ENCODE measurements at places on chromosomes 3 and 15. TPM values are rescaled to one million over a fixed set of nuclear protein-coding genes. Genes with fewer than 3 reads are reported as not detected.

DNA sequence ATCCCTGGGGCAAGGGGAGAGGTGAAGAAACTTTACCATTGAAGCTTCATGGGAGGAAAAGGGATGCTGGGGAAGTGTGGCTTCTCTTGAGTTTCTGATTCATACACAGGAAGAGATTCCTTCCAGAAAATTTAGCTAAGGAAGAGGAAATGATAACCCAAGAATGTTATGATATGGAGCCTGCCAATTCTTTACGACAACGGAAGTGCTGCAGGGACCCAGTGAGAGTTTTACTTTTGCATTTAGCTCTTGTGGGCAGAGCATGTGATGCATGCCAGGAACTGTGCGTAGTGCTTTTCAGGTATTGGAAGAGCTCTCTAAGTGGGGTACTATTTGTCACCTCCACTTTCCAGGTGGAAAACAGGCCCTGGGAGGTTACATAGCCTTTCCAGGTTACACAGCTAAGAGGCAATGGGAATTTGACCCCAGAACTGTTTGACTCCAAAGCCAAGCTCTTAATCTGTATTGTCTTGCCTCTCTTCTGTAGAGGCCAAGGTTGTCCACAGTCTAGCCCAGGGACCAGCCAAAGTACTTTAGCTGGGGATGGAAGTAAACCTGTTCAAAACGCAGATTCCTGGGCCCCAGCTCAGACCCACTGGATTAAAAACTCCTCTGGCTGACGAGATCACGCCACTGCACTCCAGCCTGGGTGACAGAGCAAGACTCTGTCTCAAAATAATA is 23.0 kb downstream of the CMTM7 start:
- peak; percentile 70 for DNase-seq

- DNase-seq, result no peak
Observed at GRCh38 chr3:2485027-2485375, 386.3 kb downstream of the CNTN4 start.

GRCh38 chr15:91283155-91283554 is 183.1 kb downstream of the SV2B start:
- DNase-seq, result no peak

GRCh38 chr3:190444576-190445145 is 5.0 kb downstream of the TMEM207 start:
- no peak for DNase-seq

GRCh38 chr15:73082812-73083211 is 30.5 kb downstream of the NEO1 start:
- DNase-seq, result no peak

DNA sequence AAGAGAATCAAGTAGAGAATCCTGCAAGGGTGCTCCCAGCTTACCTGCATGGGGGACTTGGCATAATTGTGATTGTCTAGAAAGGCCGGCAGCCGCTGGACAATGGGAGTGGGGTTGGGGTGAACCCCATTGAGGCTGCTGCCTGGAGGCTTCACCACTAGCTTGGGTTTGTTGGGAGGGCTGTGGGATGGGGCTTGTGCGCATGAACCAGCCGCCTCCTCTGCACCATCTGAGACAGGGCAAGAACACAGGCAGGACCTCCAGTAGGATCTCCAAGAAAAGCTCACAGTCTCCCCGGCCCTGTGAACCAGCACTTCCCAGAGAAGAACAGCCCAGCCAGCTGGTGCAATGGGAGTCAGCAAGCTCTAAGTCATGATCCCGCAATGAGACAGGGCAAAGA is 39.8 kb downstream of the SEMA3G start:
- DNase-seq, result no peak

GRCh38 chr3:112884678-112885290 is 38.1 kb upstream of the CD200R1L start:
- no peak for DNase-seq

- DNase-seq, result no peak
Observed at GRCh38 chr15:65535192-65535591, 4.9 kb downstream of the HACD3 start.

GRCh38 chr3:12954891-12955650 is 113.7 kb upstream of the RPL32 start:
- no peak for DNase-seq

GRCh38 chr3:135440746-135441145 is 524.8 kb upstream of the PPP2R3A start:
- DNase-seq, result no peak

GRCh38 chr3:14471690-14472089 is 68.5 kb downstream of the GRIP2 start:
- no peak for DNase-seq

DNA sequence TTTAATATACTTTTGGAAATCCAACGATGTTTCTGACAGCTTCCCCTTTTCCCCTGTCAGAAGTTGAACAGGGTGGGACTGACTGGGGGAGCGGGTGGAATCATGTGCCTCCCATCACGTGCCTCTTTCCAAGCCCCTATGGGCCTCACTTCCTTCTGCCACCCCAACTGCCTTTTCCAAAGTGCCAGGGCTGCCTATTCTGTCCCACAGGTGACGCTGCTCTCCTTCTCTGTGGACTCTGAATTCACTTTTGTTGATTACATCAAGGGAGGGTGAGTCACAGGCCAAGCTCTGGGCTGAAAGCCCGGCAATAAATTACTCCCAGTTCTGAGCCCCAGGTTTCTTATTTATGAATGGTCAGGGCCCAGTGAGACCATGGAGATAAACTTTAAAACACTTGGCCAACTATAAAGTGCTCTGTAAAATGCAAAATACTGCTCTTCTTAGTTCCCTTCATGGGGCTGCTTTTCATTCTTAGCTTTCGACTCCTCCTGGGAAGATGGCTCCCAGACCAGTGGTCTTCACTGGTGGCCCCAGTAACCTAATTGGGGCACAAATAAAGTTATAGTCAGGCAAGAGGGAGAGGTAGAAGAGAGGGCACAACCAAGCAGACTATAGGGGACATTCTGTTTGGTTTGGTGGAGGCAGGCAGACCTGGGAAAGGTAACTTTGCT is 12.3 kb downstream of the CPNE9 start:
- DNase-seq, result no peak

DNA sequence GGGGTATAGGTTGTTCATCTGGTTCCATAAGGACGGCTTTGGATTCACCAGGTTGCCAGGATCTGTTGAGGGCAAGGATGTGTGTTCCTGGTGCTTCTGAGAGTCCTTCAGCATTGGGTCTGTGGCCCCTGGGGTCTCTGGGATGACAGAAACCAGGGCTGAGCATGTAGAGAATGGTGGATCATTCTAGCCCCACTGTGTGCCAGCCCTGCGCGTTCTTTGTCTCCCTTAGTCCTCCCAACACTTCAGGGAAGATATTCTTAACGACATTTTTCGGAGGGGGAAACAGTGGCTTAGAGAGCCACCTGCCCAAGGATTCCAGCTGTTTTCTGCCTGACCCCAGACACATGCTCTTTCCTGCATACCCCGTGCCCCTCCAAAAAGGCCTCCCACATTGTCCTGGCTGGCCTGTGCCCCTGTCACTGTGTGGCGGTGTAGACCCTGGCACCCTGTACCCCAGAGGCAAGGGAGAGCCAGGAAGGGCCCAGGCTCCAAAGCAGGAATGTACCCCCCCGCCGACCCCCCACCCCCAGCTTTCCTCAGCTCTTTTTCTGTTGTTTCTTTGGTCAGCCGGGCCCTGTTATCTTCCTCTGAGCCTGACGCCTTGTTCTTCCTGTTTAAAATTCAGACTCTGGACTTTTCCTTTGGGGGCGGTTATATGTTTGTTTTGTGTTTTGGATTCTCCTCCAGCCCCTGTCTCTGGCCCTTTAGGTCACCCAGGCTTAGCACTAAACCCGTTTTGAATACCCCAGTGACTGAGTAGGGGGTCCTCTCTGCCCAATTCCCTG is 57.8 kb upstream of the SMAD6 start:
- DNase-seq, result no peak

GRCh38 chr3:99873269-99874102 is 55.8 kb downstream of the CMSS1 start:
- DNase-seq, result no peak

- DNase-seq, result no peak
Observed at GRCh38 chr3:182735672-182736071, 57.6 kb upstream of the ATP11B start.

- DNase-seq, result no peak
Observed at GRCh38 chr3:71264840-71265239, 318.7 kb downstream of the FOXP1 start.

DNA sequence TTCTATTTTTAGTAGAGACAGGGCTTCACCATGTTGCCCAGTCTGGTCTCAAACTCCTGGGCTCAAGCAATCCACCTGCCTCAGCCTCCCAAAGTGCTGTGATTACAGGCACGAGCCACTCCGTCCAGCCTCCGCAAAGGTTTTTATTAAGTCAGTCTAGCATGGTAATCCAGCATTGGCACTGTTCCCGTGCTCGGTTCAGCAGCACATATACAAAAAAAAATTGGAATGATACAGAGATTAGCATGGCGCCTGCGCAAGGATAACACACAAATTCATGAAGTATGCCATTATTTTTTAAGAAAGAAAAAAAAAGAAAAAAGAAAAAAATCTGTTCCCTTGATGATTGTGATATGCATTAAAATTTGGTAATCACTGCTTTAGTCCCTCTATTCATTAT is 8.5 kb downstream of the CKMT1A start:
- DNase-seq, result no peak

- DNase-seq, result no peak
Observed at GRCh38 chr3:181252631-181253030, 263.1 kb upstream of the DNAJC19 start.

- DNase-seq, result no peak
Observed at GRCh38 chr3:126267169-126267975, 87.0 kb upstream of the ALDH1L1 start.

- no peak for DNase-seq
Observed at GRCh38 chr3:124951511-124952281, 17.1 kb upstream of the MUC13 start.

DNA sequence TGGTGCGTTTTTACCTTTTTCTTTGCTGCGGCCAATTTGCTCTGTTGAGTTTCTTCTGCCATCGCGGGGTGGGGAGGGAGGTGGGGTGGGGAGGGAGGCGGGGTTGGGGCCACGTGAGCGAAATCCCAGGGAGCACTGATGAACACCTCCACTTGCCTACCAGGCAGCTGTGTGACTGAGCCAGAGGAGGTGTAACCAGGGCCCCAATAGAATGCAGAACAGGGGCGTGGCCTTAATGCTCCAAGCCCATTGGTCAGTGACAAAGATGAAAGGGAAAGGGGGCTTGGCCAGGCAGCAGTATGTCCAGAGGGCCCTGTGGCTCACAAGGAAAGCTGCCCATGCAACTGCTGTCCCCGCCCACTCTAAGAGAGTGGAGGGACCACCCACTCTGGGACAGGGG is 21.4 kb upstream of the OR4F6 start:
- DNase-seq, result no peak

DNA sequence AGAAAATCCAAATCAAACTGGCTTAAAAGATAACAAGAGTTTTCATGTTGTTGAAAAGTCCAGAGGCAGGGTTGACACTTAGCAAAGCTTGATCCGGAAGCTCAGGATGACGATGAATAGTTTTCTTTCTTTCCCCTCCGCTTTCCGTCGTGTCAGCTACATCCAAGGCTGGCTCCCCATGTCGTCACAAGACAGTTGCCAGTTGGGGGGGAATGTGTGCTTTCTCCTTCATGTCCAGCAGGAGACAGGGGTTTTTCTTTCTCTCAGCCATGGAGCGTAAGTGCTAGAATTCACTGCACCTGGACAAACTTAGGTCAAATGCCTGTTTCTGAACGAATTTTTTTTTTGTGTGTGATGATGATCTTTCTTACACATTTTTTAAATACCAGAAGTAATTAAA is 273.8 kb upstream of the RGMA start:
- no peak for DNase-seq

GRCh38 chr15:24054547-24055245 is 367.6 kb upstream of the NDN start:
- no peak for DNase-seq

- DNase-seq, result no peak
Observed at GRCh38 chr3:133477487-133477886, 77.6 kb downstream of the BFSP2 start.

DNA sequence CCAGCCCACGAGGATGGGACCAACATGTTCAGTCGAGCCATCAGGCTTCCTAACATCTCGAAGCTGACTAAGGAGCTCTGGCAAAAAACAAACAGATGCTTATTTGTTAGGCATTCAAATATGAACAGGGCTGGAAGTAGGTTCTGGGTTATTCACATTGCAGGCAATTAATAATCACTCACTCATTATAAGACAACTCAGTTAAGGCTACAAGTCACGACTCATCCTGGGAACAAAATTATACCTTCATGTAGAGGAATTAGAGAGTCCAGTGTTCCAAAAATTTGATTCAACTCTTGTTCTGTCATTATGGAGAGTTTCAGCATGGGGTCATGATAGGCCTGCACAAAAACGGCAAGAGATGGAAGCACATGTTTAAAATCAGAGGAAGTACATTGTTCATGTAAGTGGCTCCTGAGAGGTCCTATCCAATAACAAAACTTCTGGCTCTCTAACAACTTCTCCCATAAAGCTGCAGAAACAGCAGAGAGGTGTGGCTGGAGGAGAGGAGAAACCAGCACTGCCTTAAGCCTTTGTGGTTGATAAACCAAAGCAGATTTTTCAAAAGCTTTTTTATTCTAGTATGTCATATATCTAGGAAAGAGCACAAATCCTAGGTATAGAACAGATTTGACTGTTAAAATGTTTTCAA is 50.6 kb downstream of the ARHGEF3 start:
- no peak for DNase-seq

DNA sequence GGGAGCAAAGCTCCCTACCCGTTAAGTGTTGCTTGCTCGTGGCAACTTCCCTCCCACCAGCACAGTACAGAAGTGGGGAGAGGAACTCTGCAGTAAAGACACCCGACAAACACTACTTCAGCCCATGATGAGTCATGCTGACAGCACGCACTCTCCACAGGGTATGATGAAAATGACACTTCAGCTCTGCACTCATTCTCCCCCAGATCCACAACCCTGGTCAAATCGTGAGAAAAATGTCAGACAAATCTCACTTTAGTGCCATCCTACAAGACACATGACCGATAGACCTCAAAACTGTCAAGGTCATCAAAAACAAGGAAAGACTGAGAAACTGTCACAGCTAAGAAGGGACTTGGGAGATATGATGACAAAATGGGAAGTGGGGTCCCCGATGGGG is 278.9 kb downstream of the OCA2 start:
- DNase-seq, result no peak

KNG1 gene
- total RNA-seq, result not detected

TNFSF10 gene
- 65.6 TPM for total RNA-seq

TFDP2 gene
- total RNA-seq, result 29.0 TPM

GATA2 gene
- total RNA-seq, result not detected

TBC1D2B gene
- total RNA-seq, result 98.1 TPM

HGD gene
- 2.6 TPM for total RNA-seq

HDAC11 gene
- 7.6 TPM for total RNA-seq

NEK10 gene
- total RNA-seq, result 1.4 TPM

DENND6A gene
- total RNA-seq, result 43.7 TPM

TFRC gene
- 63.2 TPM for total RNA-seq

PAQR9 gene
- not detected for total RNA-seq

Measured in CD4-positive, alpha-beta memory T cell (primary cell).